ENCODE measurements at places on chromosomes 3 and 15.

DNA sequence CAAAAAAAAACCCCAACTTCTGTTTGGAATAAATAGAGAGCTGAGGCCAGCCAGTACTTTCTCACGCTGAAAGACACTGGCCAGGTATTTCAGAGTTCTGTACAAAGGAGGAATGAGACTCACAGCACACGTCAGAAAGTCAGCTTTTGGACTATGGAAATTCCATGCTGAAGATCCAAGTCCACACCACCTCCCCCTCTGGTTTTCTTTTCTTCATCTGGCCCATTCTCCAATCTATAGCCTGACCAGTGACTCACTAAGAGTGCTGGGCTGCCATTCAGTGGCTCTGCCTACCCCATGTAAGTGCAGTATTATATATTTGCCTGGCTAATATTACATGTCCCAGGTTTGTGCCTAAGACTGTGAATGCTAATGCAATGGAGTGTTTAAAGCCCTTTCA lies 13.9 kb downstream of the BOC start:
- DNase-seq: no peak

- no peak for DNase-seq
Measured at GRCh38 chr3:50673931-50674330, 796 bp upstream of the DOCK3 start.

DNA sequence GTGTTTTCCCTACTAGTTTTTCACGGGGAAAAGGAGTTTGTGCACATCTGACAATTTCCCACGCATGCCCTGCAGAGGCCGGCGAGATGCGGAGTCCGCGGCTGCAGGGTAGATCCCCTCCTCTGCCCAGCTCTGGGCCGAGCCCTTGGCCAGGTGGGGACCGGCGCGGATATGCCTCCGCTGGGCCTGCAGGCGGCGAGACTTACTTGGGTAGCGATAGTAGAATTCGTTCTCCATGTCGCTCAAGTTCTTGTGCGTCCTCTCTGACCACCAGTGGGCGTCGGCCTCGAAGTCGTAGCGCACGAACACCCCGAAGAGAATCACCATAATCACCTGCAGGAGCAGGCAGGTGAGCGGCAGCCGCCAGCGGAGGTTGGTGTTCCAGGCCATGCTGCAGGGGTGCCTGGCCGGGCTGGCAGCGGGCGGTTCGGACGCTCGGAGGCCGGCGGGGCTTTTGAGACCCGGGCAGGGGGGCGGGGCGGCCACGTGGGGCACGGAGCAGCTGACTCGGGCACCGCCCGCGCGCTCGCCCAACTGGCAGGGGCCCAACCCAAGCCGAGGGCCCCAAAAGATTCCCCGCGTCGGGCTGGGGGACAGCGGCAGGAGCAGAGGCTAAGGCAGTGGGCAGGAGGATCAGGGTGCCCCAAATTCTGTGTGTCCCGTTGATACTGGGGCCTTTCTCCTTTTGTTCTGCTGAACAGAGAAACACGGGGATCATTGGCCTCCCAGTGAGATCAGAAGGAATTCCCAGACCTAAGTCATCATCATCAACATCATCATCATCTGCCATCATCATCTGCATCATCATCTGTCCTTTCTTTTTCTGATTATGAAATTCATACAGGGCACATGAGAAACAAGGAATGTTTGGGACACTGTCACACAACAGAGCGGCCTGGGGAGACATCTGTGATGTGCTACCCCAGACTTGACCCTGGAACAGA lies at the start of gene RHCG:
TSS of gene RHCG (minus strand) at position 429 of the 944 bp plus-strand sequence. CDS start at position 390, 39 bp downstream.
- DNase-seq: no peak

GRCh38 chr3:8653800-8654408 lies 9.3 kb upstream of the SSUH2 start:
- DNase-seq: no peak

DNA sequence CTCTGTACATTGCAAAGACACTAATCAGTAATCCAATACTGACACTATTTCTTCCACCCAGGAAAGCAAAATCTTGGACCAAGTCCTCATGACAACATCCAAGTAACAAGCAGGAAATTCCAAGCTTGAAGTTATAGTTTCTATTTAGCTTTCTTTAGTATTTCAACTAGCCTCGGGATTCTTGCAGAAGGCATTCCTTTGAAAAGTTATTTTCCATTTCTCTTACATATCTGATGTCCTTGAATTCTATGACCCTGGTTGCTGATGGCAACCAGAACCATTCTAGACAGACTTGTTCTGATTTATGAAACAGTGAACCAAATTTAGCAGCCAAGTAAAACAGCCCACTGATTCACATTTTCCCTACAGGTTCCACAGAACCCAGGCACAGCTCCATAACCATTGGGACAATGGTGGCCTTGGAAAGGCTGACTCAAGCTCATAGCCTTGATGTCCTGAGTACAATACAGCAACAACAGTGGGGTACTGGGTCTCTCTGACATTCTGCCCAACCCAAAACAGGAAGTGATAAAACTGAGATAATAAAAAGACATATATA lies 26.5 kb downstream of the P3H2 start:
- DNase-seq: no peak

DNA sequence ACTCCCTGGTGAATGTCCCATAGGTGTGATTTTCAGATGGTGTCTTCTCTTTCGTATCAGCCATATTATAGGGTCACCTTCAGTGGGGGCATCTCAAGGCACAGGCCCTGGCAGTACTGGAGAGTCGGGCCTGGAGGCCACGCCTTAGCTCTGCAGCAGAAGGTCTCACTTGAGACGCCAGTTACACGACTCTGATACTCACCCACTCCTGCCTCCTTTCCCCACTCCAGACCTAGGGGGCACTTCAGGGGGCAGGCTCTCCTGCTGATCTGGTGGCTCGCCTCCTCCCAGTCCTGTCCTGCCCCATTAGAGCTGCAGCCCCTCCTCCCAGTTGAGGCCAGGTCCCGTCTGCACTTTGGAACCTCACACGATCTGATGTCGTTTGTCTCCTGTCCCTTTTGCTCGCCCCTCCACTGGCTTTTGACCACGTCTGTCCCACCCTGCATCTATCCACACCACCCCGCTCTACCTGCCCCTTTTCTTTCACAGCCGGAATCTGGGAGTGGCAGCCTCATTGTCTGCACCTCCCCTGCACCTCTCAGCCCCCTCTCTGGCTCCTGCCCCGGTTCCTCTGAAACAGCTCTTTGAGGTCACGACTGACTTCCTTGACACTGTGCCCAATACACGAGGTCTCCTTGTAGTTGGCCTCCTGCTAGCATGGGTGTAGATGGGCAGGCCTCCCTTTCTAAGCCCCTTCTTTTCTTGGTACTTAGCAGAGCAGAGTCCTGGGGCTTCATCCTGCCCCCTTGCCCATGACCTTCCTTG lies 181.9 kb downstream of the NSMCE3 start:
- DNase-seq: no peak

DNA sequence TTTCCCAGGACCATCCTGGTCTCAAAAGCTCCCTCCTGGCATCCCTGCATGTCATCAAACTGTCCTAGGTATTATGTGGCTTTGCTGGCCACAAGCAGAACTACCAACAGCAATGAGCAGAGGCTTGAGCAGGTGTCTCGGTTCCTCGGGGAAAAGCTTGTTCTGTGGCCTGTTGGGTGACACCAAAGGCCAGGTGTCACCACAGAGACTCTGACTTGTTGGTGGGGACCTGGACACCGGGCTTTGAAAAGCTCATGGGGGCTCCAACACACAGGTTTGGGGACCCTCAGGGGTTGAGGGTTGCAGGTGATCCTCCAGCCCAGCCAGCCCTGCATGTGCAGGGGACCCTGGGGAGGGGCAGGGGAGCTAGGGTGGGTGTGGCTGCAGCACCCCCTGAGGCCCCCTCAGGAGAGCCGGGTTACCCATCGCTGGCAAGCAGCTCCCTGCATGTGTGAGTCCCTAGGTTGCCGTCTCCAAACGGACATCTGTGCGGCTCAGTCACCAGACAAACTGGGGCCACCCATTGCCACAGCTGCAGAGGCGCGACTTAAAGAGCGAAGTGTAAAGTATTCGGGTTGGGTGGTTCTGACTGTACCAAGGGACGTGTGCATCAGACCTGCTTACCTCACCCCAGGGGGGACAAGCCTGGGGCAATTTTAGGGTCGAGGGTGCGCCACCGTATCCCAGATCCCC lies 140.1 kb downstream of the CHSY1 start:
- no peak for DNase-seq

DNA sequence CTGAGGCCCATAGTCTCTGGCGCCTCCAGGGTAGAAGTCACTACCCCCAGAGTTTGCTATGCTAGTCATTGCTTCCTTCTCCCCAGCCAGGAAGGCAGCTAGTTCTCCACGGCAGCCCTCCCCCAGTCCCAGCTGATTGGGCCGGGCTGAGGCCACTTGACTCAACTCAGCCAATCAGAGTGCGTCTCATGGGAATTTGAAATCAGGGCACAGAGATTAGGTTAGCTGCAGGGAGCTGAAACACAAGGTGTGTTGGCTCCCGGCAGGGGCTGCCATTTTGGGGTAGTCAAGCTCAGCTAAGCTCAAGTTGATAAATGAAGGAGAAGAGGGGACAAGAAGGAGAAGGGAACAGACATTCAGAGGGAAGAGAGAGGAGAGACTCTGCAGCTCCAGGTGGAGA lies 32.8 kb downstream of the LINGO1 start:
- no peak for DNase-seq

DNA sequence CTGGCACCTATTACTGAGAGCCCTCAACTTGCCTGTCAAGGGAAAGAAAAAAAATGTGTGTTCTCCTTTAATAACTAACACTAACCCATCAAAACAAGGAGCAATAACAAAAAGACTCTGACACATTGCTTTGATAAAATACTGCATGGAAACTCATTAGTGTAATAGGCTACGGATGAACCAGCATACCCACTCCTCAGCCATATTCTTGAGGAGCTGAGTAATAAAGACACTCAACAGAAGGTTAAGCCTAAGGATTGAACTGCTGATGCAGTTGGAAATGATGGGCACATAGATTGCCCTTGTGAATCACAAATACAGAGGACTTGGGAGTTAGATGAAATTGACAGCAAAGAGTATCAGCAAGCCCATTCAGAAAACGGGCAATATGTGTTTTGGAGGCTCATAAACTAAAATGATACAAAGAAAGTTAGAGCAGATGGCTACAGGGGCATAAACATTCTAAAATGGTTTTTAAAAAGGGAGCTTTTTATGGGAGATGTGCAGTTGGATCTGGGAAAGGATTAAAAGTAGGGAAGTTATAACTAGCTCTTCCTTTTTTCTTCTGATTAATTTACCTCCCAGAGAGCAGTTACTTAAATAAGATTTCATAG lies 447.6 kb upstream of the IL12A start:
- no peak for DNase-seq

DNA sequence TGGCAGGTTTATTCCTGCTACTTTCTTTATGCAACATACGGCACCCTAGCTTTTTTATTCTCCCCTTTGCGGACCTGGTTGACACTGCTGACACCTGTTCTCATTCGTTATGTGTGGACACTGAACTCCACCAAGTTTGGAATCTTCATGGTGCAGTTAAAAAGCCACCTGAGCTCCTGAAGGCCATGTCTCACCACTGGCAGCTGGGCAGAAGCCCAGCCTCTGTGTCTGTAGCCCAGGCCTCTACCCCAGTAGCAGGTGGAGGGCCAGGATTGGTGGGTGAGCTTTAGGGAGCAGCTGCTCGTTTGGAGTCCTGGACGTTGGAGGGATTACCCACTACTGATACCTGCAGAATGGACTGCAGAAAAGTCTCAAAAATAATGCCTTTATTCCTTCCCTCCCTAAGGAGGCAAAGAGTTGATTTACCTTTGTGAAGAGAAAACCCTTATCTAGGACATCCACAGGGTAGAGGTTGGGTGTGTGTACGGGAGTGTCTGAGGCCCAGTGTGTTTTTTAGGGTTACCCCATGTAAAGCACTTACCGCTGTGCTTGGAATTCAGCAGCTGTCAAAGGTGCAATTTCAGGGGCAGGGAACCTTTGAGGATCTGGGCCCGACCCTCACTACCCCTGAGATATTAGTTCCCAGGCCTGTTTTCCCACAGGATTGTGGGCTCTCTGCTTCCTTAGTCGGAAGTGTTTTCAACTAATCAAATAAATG lies 637 bp upstream of the CCNDBP1 start:
- DNase-seq: no peak

- DNase-seq: no peak
Measured at GRCh38 chr3:122893754-122894668, 99.1 kb downstream of the SLC49A4 start.

DNA sequence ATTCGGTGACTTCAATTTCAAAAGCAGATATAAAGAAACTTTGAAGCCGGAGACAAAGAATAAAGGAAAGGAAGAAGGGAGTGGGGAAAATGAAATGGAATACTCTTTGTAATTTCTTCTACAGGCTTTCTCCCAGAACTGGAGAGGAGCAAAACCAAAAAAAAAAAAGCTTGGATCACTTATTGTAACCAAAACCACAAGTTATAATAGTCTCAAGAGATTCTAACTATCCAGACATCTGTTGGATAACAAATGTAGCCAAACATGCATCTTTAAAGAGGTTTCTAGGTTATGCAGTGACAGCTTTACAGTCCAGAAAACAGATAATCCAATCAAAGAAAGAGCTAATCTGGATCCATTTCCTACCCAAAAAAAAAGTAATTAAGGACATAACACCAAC lies 36.2 kb downstream of the VGLL3 start:
- no peak for DNase-seq

DNA sequence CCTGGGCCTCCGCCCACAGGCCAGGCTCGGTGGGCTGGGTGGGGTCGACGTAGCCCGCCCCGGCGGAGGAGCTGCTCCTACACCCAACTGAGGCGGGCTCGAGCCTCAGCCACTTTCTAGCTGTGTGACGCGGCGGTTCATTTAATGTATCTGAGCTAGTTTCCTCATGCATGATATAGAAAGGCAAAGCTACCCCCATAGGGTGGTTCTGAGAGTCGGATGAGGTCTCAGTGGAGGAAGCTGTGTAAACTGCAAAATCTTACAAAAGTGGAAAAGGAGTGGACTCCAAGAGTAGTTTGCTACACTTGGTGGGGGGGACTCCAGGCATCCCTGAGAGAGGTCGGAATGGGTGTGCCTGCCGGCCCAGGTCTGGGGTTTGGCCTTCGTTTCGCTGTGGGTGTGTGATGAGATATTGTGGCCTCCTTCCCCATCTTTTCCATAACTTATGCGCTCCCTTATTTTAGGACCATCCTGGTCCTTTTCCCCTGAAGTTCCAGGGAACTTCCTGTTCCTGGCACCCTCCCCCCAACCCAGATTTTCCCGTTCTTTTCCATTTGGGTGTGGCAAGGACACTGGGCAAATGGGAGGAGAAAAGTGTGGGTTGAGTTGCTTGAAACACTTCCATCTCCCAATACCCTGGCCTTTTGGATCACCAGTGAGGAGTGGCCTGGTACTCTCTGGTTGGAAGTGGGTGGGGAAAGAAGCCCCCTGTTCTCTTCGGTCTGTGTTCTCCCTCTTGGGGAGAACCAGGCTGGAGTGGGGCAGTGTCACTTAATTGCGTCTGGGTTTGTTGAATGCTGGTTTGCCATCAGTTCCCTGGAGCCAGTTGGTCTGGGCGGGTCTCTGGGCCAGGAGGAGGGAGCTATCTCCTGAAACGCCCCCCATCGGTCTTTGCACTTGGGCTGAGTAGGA lies 1.1 kb downstream of the PDIA5 start:
- DNase-seq: no peak

DNA sequence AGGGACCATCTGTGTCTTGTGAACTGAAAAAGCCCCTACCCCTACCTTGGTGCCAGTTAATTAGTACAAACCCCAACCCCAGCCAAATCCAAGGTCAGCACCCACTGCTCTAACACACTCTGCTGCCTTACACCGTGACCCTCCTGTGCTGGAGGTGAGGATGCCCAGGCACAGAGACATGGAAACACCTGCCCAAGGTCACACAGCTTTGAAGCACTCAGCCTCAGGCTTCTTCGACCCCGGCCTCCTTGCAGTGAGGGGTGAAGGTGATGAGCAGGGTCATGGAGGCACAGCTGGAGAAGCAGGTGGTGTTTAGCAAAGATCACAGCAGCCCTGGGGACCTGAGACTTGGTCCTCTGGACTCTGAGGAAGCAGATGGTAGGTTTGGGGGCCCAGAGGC lies 39.0 kb upstream of the SLC6A6 start:
- DNase-seq: no peak

GRCh38 chr15:82545478-82545877 lies 5.2 kb upstream of the RPS17 start:
- no peak for DNase-seq
